ENCODE measurements at places on chromosomes 6 and 20. TPM values are rescaled to one million over a fixed set of nuclear protein-coding genes. Genes with fewer than 3 reads are reported as not detected.

DNA sequence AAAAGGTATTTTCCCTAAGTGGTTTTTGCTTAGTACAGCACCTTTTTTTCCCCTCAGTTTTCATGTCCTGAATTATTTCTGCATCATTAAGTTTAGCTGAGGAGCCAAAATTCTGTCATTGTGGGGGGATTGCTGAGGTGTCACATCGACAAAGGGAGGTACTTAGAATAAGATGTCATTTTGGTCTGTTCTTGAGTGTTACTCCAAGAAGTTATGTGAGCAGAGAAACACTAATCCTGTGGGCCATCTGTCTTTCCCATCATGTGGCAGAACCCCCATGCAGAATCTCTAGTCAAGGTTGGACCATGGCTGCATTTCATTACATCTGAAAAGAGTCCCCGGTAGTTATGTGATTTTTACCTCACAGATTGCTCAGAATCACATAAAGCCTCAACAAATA lies 167.8 kb upstream of the CENPW start:
- no peak for DNase-seq

DNA sequence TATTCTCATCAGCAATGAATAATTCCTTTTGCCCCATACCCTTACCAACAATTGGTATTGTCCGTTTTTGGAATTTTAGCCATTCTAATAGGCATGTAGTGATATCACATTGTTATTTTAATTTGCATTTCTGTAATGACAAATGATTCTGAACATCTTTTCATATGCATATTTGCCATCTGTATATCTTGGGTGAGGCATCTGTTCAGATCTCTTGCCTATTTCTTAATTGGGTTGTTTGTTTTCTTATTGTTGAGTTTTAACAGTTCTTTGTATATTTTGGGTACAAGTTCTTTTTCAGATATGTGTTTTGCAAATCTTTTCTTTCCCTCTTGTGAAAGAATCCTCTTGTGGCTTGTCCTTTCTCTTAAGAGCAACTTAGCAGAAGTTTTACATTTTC lies 69.6 kb downstream of the ZNF292 start:
- no peak for DNase-seq

DNA sequence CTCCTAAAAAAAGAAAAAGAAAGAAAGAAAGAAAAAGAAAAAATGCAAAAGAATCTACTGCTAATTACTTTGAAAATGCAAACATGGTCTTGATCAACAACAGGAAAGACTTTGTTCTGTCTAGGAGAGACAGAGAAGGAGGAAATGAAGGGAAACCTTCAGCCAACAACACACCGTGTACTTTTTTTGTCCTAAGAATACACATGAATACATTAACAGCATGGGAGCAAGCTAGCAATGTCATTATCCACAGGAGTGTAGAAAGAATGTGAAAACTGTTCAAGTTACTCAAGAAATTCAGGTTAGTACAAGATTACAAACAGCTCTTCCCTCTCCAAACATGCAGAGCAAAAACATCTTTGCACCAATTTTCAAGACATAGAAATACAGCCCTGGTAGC lies 326.3 kb downstream of the UBE3D start:
- DNase-seq: no peak

- no peak for DNase-seq
These were observed 18.2 kb downstream of the PPARD start for GRCh38 chr6:35360349-35361138.

GRCh38 chr6:128057541-128057940 lies 156.7 kb upstream of the THEMIS start:
- DNase-seq: no peak

- no peak for DNase-seq
These were observed 96.4 kb downstream of the AIG1 start for GRCh38 chr6:143157131-143157530.

- no peak for DNase-seq
These were observed 91.4 kb downstream of the THBS2 start for GRCh38 chr6:169162249-169162648.

- no peak for DNase-seq
These were observed 48.1 kb upstream of the GCLC start for GRCh38 chr6:53593001-53593488.

Gene HSPA1L
- total RNA-seq: 4.5 TPM

- no peak for DNase-seq
These were observed 29.4 kb downstream of the ZNF292 start for GRCh38 chr6:87184762-87185250.

- no peak for DNase-seq
These were observed 223.9 kb upstream of the TAB2 start for GRCh38 chr6:149093643-149094042.

Gene RARS2
- total RNA-seq: 26.5 TPM

Gene CD24
- total RNA-seq: 1.2 TPM

Gene SIRPD
- not detected for total RNA-seq

DNA sequence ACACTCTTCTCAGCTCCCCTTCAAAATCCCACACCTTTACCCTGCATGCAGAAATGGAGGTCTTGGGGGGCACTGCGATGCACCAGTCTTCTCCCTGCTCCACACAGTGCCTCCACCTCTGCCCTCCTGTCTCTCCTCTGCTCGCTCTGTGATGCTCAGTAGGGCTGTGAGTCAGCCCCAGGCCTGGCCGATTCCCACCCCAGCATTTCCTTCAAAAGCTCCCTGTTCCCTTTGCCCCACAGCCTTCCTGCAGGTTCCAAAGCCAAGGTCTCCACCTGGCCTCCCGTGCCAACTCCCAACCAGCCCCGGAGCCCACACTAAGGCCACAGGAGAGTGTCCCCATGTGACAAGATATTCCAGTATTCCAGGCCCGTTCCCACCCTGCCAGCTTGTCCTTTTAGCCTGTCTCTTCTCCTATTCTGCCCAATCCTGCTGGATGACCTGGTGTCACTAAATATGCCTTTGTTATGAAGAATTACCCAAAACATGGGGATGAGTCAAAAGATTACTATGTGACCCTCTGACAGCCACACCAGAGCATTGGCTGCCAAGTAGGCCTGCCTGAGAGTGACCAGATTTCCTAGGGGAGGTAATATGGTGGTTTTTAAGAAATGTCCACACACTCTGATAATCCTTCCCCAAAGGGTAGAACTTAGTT lies 118.9 kb upstream of the NXT1 start:
- no peak for DNase-seq

Gene LAMA4
- not detected for total RNA-seq

- no peak for DNase-seq
These were observed 3.0 kb downstream of the PPP1R14C start for GRCh38 chr6:150145830-150146229.

- no peak for DNase-seq
These were observed 74.8 kb downstream of the TULP4 start for GRCh38 chr6:158387036-158387435.

DNA sequence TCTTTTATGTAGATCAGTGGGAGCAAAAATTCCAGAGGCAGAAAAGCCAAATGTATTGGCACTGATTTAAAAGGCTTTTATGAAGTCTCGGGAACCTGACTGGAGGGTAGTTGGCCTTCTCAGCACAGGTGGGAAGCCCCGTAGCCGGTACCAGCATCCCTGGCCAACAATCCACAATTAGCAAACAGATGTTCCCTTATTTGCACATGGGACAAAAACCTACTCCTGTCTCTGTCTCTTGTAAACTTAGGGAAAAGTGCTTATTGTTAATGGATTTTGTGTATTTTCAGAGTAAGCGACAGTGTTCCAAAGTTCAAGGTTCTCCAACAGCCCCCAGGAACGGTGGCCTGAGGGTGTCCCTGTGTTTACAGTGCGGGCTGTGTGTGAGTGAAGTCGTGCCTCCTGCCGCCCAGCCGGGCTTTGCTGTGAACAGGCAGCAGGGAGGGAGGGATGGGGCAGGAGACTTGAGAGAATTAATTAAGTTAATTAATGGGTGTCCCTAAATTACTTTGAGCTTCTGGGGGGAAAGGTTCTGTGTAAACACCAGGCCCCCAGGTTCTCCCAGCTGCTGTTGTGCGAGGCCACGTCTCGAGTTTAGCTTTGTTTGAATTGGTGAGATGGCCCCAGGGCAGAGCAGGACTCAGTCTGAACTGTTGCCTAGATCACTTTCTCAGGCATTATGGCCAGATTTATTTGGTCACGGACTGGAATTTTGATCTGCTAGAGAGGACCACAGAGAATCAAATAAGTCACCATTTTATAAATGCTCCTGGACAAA lies 3.9 kb downstream of the SYNJ2 start:
- DNase-seq: no peak

DNA sequence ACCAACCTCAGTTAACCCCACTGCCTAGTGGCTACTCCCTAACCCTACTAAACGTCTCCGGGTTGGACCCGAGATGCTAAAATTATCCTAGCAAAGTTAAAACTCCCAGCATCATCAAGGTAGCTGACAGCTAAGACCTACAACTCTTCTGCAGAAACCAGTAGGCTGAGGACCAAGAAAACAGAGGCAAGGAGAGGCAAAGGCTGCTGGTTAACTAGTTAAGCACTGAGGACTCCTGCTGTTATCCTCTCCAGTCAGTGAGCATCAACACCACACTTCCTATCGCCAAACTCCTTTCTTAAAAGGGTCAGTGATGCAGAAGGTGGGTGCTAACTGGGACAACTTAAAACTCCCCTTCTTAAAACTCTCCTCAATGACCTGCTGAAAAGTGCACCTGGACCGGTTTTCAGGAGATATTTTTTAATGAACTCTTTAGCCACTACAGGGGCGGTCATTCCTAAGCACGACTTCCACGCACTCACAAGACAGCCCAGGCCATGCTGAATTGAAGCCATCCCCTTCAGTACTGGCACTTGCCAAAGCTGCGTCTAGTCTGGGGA lies 1.7 kb downstream of the TRERF1 start:
- DNase-seq: no peak

Gene GRM1
- not detected for total RNA-seq

DNA sequence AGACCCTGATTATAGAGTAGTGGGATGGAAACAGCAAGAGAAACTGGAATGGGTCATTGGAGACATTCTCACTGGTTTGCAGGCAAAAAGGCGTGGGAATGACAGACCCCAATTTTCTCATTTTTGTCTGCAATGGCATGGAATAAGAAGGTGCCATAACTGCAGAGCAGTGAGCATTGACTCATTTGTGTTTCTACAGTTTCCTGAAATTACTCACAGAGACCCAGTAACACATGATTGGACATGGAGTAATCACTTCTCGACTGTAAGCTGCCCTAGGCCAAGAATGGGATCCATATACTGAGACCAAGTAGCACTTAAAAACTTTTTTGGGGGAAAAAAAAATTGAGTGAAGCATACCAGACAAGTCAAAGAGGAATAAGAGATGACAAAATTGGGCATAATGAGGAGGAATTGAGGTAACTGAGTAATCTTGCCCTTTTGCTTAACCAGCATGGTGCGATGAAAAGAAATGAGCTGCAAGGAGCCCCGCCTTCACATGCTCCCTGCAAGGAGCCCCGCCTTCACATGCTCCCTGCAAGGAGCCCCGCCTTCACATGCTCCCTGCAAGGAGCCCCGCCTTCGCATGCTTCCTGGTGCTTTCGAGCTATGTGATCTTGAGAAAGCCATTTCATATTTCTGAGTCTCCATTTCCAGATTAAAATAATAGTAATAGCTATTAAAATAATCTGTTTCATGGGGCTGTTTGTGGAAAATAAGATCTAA lies 44.1 kb downstream of the NHSL1 start:
- DNase-seq: peak; percentile 22

GRCh38 chr6:163563318-163563717 lies 148.8 kb downstream of the QKI start:
- DNase-seq: no peak

Gene POPDC3
- total RNA-seq: not detected

Gene EDN1
- 1.5 TPM for total RNA-seq

DNA sequence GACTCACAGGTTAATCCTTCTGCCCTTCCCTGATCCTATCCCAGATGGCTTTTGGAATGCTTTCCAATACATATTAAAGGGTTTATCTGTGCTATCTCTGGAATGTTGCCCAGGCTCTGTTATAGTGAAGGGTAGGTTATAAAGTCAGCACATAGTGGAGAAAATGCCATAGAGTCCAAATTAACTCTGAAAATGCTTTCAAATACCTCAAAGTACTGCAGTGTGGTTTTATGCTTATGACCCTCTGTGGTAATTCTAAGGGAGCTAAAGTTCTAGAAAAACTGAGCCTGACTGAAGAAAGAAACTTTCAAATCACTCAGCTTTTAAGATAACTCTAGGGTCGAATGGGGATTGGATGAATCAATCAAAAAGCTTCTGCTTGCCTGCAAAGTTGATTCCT lies 159.8 kb downstream of the PLCB1 start:
- DNase-seq: no peak

- no peak for DNase-seq
These were observed 94.4 kb upstream of the BEND6 start for GRCh38 chr6:56860475-56860874.

GRCh38 chr20:23246717-23247664 lies 103.6 kb upstream of the NXT1 start:
- no peak for DNase-seq

DNA sequence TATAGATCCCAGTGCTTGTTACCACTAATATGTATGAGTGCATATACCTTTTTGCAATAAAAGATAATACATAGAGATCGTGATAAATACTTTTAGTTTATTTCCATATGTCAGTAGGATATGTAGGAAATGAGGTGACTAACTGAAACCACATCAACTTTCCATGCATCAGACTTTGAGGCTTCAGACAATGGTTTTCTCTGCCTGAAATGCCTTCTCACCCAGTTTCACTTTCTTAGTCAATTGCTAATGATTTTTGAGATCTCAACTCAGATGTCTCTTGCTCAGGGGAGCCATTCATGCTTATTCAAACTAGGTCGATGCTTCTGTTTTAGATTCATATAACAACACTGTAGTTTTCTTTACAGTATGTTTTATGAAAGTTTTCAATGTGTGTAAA lies 626.6 kb upstream of the ADGRB3 start:
- DNase-seq: no peak

All from natural killer cell (primary cell).